ENCODE measurements at places on chromosomes 6 and 20. TPM values are rescaled to one million over a fixed set of nuclear protein-coding genes. Genes with fewer than 3 reads are reported as not detected.
A peak's percentile ranks its signal among the peaks of the same experiment; 100 is the strongest.

Gene EYA4
- 0.44 TPM for total RNA-seq

Gene C6orf120
- 29.5 TPM for total RNA-seq

Gene MDFI
- total RNA-seq, result 36.1 TPM

Gene DNAH8
- under 0.01 TPM for total RNA-seq

Gene CCN2
- 122 TPM for total RNA-seq

DNA sequence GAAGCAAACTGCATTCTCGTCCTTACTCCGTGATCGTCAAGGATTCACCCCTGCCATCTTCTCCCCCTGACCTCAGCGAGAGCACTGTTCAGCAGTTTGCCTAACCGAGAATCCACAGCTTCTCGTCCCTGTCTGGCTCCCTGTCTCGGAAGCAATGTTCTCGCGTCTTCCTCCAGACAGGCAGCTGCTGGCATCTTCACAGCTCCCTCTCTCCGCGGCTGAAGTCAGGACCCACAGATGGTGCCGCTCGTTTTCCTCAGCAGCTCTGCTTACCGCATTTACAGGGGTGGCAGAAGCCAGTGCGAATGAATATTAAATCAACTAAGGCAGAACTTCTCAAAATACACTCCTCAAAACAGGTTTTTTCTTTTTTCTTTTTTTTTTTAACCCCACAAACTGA is 18.9 kb upstream of the SLC22A2 start:
- DNase-seq, result no peak

GRCh38 chr6:138931660-138932059 is 56.4 kb downstream of the REPS1 start:
- no peak for DNase-seq

- DNase-seq, result no peak
These were observed 171.6 kb downstream of the ARID1B start for GRCh38 chr6:156948807-156949206.

- DNase-seq, result no peak
These were observed 10.5 kb downstream of the PLN start for GRCh38 chr6:118558464-118559217.

DNA sequence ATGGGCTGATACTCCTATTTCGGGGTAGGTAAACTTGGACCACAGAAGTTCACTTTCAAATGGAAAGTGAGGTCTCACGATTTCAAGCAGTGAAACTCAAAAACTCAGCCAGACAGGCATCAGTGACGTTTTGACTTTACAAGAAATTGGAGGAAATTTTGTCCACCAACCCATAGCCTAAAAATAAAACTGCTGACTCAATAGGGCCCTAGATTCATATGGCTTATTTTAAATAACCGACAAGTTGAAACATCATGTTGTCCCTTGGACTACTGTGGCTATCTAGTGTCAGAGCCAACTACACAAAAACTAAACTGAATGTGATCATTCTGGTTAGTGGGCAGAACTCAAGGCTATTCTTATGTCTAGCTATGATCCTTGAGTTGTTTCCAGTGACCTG is 486.3 kb downstream of the GRIK2 start:
- no peak for DNase-seq

DNA sequence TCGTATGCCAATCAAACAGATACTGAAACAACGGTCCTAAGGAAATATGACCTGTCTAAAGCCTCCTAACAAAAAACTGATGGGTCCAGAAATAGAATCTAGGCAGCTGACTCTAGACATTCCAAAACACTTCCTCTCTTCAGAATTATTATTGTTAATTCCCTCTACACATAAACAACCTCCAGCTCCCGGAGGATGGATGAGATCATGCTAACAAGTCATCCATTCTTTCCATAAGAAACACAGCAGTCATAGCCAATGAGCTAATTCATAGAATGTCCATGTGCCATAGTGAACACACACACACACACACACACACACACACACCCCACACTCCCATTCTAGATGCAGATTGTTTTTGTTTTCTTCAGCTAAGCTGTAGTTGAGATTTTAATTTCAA is 44.3 kb downstream of the HDGFL1 start:
- no peak for DNase-seq

GRCh38 chr6:160170018-160170680 is 48.5 kb downstream of the SLC22A1 start:
- no peak for DNase-seq

- no peak for DNase-seq
These were observed 978 bp downstream of the HLA-A start for GRCh38 chr6:29943053-29943966.

DNA sequence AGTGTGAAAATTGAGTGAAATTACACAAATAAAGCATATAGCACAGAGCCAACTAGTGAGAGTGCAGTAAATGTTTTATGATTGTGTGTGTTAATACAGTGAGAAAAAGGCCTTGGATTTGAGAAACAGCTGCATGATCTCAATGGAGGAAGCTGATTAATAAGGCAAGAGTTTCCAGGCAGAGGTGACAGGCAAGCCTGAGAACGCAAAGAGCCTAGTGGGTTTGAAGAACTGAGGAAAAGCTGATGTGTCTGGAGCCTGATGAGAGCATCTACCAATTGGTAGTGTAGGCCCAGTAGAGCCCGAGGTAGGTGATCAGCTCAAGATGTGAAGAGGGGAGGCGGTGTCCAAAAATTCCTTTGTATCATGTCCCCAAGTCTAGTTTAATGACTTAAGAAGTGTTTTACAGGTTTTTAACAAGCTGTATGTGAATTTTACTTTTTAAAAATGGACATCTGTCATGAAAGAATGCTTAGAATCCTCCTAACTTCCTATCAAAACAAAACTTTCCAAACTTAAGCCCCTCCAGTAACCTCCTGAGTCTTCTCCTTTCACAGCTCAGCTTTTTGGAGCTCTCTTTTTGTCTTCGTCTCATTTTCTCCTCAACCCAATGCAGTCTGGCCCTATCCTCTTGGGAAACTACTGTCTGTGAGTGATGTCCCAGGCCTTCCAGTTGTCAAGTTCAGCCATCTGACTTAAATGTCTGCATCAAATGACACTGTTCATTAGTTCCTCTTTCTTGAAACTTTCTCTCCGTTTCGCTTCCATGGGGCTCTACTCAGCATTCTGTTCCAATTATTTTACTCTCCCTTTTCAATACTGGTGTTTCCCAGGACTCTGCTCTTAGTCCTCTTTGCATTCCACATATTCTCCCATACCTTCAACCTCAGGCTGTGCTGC is 1.2 kb downstream of the CDC40 start:
- DNase-seq, result no peak

GRCh38 chr6:134035823-134036296 is 16.6 kb downstream of the SLC2A12 start:
- DNase-seq, result no peak

DNA sequence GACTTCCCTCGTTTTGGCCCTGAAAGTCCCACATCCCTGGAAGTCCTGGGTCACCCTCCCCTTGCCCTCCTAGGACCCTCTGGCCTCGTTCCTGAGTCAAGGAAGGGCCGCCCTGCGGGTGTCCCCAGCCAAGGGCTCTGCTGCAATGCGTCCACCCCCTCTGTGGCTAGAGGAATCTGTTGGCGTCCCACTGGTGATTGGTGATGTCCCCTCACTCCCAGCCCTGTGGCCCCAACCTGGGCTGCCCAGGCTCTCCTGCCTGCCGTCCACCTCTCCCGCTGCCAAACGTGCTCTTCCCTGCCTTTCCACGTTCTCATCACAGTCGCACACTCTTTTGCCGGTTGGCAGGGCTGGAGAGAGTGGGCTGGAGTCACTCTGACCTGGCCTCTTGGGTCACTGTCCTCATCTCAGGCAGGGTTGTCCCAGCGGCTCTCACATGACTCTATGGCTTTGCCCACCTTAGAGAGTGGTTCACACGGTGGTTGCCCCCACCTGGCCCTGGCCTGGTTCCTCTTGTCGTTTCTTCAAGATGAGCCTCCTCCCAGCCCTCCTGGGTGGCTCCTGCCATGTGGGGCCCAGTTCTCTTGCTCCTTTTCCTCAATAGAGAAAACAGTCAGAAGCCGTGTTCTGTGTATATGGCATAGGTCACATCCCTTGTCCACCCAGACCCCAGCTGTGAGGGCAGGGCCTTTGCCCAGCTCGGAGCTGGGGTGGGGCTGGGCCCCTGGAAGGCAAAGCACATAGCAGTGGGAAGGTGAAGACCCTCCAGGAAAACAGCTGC is 100.9 kb downstream of the TMEM242 start:
- DNase-seq, result peak; percentile 30

- DNase-seq, result no peak
These were observed 146.2 kb upstream of the SMLR1 start for GRCh38 chr6:130681028-130681427.

GRCh38 chr6:80214436-80215022 is 108.1 kb downstream of the BCKDHB start:
- no peak for DNase-seq

GRCh38 chr6:16665992-16666391 is 95.3 kb downstream of the ATXN1 start:
- DNase-seq, result no peak

GRCh38 chr6:89434954-89435353 is 2.0 kb downstream of the ANKRD6 start:
- DNase-seq, result no peak

GRCh38 chr6:85047818-85048217 is 283.4 kb upstream of the TBX18 start:
- DNase-seq, result no peak

DNA sequence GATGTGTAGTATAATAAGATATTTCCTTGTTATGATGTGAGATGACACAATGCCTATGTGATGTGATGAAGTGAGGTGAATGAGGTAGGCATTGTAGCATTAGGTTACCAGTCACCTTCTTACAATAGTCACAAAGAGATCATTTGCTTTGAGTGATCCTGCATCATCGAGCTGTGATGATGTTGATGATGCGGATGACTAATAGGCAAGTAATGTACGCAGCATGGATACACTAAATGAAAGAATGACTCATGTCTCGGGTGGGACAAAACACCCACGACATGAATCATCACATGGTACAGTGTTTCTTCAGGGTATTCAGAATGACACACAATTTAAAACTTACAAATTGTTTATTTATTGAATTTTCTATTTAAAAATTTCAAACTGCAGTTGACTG is 806.3 kb upstream of the GJE1 start:
- no peak for DNase-seq

DNA sequence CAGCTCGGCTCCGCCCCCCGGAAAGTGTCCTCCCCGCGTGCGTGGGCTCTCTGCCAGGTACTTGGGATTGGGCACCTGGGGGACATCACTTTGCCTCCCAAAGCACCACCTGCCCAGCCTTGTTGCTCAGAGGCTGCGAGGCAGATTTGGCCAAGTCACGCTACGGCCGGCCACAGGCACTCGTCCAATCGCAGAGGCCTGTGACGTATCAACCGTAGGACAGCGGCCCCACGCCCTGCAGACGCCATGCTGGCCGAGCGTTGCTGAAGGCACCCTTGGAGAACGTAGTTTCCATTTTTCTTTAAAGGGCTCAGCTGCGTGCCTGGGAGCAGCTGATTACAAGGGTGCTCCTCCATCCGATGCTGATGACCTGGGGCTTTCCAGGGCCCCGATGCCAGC is 3.1 kb downstream of the NTSR1 start:
- DNase-seq, result no peak

GRCh38 chr6:27280540-27281000 is 31.5 kb downstream of the POM121L2 start:
- DNase-seq, result no peak

DNA sequence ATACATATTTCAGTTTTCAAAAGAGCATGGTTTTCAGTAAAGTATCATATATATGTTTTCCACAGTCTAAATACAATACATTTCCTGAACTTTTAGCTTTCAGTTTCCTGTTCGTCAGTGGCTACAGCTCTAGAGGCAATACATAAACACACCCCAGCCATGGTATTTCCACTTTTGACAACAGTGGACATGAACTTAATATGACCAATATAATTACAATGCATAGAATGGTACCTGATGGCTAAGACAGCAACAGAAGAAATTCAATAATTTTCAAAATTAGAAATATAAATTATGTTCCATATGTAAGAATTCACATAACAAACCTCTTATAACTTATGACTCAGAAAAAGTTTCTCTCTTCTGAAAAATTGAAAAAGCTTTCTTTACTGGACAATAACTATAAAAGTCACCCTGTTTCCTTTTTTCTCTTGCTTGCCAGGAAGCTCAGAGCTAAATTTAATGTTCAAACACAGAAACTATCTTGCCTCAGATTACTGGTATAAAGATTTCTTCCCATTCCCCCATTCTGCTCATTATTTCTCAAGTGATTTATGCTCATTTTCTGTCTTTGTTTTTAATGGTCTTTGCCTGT is 19.2 kb downstream of the FKBP5 start:
- DNase-seq, result no peak

DNA sequence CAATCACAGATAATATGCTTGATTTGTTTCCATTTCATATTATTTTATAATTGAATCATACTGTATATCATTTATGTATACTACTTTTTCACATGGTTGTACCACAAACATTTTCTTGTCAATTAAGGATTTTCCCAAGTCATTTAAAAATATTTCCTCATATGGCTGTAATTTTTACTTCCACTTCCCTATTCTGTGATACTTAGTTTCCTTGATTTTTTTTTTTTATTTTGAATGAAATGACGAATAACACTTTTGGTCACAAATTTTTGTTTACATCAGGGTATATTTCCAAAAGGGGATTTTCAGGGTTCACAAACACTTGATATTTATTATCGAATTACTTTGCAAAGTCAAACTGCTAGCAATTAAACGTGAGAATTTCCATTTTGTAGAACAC is 515.6 kb downstream of the KIF16B start:
- DNase-seq, result no peak

DNA sequence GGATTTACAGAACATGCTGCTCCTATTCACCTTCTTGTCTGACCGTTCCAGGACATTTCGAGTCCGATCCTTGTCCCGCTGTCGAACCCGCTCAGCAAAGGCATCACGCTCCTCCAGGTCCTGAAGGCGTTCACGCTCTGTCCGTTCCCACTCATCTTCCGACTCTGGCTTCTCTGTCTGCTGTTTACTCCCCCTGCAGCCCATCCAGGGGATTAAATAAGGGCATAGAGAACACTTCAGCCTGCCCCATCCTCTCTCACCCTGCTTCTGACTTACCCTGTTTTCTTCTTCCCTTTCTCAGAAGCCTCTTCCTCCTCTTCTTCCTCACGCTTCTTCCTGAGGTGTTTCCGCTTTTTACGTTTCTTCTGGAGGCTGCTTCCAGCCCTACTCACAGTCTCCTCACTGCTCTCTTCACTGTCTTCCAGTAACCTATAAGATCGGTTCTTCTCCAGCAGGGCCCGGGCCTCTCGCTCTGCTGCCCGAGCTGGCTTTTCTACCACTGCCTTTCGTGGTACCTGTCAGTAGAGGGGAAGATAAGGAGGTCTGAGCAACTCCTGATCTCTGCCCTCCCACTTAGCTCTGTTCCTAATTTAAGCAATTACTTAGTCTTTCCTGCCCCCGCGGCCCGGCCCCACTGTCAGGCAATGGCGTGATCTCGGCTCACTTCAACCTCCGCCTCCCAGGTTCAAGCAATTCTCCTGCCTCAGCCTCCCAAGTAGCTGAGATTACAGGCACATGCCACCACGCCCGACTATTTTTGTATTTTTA is 1.9 kb downstream of the DHX16 start:
- DNase-seq, result no peak

DNA sequence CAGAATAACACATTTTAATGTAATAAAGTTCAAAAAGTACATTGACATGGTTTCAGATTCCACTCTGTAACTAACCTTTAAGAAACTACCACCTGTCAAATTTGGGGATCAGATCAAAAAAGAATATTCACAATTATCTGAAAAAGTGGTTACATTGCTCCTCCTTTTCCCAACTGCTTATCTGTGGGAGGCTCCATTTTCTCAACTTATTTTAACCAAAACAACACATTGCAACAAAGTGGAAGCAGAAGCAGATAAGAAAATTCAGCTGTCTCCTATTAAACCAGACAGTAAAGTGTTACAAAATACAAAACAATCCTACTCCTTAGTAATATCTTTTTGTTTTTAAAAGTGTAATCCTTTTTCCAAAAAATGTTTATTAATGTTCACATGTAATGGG is 61.4 kb downstream of the PDSS2 start:
- no peak for DNase-seq
